ENCODE measurements at places on chromosomes 2 and 18.

DNA sequence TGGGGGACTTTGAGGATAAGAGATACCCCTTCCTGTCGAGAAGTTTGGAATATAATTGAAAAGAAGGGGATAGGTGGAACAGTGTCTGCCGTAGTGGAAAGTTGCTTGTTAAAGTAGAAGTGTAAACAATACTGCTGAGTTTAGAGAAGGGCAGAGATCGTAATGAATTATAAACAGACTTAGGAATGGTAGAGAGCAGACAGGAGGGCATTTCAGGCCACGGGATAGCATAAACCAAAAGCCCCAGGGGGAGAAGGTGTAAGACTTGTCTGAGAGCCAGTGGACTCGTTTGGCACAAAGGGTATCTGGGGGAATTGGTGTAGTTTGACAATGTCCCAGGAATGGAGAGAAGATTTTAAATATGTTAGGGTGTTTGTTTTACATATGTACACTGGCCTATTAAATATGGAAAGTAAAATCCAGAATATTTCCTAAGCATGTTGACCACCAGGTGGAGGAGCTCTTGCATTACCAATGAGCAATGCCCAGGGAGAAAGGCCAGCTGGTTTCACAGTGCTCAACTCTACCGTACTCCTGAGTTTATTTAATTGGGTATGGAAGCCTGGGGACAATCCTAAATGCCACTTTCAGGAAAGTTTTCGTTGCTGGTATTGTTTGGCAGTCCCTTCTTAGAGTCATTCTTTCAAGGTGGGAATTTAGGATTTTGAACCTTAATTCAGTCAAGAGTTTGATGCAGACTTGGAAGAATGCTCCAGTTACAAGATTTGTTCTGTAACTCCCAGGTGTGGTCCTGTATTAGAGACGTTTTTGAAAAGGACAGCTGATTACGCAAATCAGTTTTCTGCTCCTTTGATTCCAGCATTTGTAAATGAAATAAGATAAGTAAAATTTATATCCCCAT, 7.5 kb downstream of the COPS8 start:
- DNase-seq: peak; percentile 80

GRCh38 chr2:133525090-133525489, 43.2 kb downstream of the NCKAP5 start:
- DNase-seq: no peak

- no peak for DNase-seq
These were observed 320.4 kb downstream of the DLGAP1 start for GRCh38 chr18:4134700-4135099.

- DNase-seq: no peak
These were observed 179.2 kb downstream of the RIT2 start for GRCh38 chr18:42936289-42936688.

GRCh38 chr18:35756506-35757117, 175.1 kb downstream of the GALNT1 start:
- peak; percentile 37 for DNase-seq

GRCh38 chr18:64017870-64018269, 48.0 kb downstream of the SERPINB8 start:
- peak; percentile 4 for DNase-seq

GRCh38 chr2:200604571-200605255, 18.9 kb downstream of the AOX1 start:
- no peak for DNase-seq

DNA sequence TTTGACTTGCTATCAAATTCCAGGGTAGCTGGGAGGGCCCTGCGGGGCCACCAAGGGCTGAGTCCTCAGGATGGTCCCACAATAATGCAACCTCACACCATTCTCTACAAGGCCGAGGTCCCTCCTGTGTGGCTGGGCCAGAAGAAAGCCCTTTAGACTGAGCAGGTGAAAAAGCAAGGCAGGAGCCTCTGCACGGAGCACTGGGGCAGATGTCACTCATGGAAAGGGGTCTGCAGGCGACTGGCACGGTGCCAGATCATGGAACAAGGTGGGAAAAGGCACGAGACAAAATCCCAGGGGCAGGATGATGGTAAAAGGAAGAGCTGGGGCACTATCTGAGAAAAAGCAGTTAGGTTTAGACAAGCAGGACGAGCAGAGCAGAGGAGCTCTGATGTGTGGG, 16.1 kb downstream of the HJURP start:
- no peak for DNase-seq

GRCh38 chr2:211516537-211516936, 960.1 kb downstream of the CPS1 start:
- no peak for DNase-seq

- DNase-seq: no peak
These were observed 228.0 kb upstream of the SALL3 start for GRCh38 chr18:78751664-78752063.

- DNase-seq: no peak
These were observed 101.6 kb upstream of the FAM136A start for GRCh38 chr2:70403267-70404053.

- DNase-seq: no peak
These were observed 155.8 kb downstream of the RHBDD1 start for GRCh38 chr2:226991663-226992062.

- no peak for DNase-seq
These were observed 8.0 kb upstream of the TMEM177 start for GRCh38 chr2:119671016-119671415.

DNA sequence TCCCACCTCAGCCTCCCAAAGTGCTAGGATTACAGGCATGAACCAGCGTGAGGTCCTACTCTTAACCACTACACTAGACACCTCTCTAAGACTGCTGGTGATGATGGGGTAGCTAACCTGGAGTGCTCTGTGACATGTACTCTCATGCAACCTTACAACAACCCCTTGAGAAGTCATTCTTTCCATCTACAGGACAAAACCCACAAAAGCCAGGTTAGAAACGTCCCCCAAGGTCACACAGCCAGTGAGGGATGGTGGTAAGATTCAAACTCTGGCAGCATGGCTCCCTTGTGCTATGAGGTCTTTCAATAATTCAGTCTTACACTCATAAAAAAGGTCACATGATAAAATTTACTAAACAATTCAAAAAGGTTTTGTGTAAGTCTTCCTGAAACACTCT, 94.8 kb upstream of the SERTAD2 start:
- no peak for DNase-seq

- DNase-seq: no peak
These were observed 14.9 kb downstream of the SALL3 start for GRCh38 chr18:78994531-78994930.

GRCh38 chr18:11791131-11791530, 60.1 kb upstream of the CHMP1B start:
- no peak for DNase-seq

- DNase-seq: no peak
These were observed 68.4 kb downstream of the NXPH2 start for GRCh38 chr2:138711812-138712211.

- no peak for DNase-seq
These were observed 826.4 kb downstream of the SOCS6 start for GRCh38 chr18:71115261-71115660.

DNA sequence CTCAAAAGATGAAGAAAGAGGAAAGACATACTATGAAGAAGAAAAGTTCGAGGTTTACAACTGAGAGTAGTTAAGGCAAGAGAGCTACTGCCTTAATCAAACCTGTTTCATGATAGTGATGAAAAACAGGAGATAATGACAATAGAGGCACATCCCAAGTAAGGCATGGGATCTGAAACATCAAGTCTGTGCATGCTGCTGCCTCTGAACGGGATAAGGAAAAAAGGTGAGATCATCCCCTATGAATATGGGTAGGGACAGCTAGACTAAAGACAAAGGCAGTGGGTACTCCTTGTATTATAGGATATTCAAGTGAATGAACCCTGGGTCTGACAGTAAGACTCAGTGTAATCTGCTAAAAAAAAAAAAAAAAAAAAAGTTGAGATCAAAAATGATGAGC, 3.0 kb downstream of the EXOC6B start:
- no peak for DNase-seq

- no peak for DNase-seq
These were observed 899 bp upstream of the PSTPIP2 start for GRCh38 chr18:46072959-46073358.

DNA sequence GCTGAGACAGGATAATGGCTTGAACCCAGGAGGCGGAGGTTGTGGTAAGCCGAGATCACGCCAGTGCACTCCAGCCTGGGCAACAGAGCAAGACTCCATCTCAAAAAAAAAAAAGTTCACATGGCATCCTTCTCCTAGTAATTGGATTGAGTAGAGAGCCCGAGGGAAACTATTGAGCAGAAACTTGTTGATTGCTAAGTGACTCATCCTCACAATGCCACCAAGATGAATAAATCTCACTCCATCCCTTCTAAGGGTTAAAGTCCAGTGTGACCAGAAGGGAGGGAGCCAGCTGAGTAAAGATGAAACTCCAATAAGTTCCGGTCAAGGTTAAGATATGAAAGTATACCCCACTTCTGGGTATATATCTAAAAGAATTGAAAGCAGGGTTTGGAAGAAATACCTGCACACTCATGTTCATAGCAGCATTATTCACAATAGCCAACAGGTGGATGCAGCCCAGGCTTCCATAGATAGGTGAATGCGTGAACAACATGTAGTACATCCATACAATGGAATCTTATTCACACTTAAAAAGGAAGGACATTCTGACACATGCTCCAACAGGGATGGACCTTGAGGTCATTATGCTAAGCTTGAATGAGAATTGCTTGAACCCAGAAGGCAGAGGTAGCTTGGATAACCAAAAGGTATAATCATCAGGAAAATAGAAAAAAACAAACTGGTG, 13.0 kb upstream of the FHL2 start:
- no peak for DNase-seq

DNA sequence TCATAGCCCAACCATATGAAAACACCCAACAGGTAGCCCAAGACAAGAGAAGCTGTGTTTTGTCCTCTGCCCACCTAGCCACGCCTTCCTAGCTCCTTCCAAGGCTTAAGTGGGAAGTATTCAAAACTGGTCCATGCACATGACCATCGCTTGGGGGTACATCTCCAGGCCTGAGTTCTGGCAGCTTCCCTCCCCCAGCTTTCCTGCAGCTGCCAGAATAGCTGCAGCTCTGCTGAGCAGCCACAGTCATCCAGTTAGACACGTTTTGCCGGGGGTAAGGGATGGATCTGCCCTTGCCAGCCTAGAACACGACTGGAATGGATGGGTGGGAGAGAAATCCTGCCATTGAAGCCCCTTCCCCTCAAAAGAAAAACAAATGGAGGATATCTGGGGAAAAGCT, 166.8 kb downstream of the NRP2 start:
- DNase-seq: peak; percentile 7

DNA sequence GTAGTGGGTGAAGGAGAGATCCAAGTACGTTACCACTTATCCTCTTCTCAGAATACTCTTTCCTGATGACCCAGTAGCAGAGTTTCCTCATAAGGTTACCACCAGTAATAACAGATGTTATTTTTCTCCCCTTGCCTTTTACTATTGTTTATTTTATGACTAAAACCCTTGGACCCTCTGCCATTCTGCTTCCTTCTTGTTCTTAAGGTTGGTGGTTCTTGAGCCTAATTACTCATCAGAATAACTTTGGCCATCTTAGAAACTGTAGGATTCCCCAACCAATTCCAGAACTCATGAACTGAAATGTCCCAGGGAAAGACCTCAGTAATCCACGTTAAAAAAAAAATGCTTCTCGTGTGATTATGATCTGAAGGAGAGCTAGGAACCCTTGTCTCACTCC, 64.9 kb downstream of the CHST9 start:
- no peak for DNase-seq

Data from LNCaP clone FGC (cell line).